ENCODE measurements at places on chromosomes 7 and 10. TPM values are rescaled to one million over a fixed set of nuclear protein-coding genes. Genes with fewer than 3 reads are reported as not detected.

GRCh38 chr7:131511774-131512535 lies 44.5 kb downstream of the PODXL start:
- no peak for DNase-seq

DNA sequence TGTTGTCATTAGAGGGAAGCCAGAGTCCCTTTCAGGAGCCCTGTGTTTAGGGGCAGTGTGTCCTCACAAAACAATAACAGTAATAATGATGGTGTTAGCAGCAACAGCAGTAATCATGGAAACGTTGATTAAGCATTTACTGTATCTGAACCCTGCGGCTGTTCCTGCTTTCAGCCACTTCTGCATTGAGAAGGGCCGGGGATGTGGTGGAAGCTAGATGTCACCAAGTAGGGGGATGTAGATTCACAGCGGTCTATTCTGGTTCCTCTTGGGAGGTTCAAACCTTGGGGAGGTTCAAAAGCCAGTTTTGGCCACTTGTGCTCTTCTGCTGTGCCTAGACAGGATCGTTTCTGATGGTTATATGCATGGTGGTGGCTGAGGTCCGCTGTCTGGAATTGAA lies 44.8 kb downstream of the PRPF18 start:
- no peak for DNase-seq

DNA sequence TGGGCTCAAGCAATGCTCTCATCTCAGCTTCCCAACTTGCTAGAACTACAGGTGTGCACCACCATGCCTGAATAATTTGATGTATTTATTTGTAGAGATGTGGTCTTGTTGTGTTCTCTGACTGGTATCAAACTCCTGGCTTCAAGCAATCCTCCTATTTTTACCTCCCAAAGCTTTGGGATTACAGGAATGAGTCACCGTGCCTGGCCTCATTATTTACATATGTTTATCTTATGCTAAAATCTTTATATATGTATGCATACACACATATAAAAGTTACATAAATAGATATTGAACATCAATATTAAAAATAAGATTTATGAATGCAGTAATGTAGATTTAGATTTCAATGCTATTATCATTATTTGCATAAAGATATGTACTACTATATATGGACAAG lies 1634.5 kb upstream of the LRRTM3 start:
- no peak for DNase-seq

DNA sequence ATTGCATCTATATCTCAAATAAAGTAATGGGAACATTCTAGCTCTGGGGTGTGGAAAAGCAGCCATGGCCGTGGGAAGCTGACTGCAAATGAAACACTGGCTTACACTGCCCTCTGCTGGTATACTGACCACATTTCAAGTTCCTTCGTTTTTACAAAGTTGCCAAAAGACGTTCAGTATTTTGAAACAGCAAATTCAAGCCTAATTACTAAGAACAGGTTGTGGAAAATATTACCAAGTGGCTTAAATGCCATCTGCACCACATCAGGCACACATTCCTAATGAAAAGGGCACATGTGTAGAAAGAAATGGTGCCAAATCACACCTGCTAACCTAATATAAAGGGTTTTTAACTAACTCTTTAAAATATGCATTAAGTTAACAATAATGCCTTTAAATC lies 83.9 kb downstream of the JAZF1 start:
- peak; percentile 45 for DNase-seq

DNA sequence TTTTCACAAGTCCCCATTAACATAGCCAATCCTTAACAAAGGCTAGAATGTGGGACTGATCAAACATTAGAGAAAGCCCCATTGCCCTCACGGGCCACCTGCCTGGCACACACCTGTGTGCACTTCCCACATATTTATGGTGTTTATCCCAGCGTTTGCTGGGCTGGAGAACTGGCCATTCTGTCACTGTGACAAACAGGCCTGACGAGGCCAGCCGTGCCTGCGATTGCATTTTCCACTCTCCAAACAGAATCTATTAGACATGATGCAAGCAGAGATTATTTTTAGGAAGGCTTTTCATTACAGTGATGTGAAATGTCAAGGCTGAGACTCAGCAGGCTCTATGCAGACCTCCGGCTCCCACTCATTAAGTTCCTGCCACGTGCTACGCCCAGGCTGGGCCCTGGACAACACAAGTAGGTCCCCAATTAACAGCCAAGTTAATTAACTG lies 20.4 kb downstream of the PTPRN2 start:
- DNase-seq: no peak

CPED1 gene
- not detected for total RNA-seq

Data from activated CD4-positive, alpha-beta T cell treated with anti-CD3 and anti-CD28 coated beads, Interleukin-2, amount 10 ng/mL, durations not matched to agents 7 days and 5 days (primary cell).